ENCODE measurements at places on chromosomes 16 and 17.

GRCh38 chr16:49158029-49158642 lies 123.5 kb downstream of the CBLN1 start:
- peak; percentile 16 for DNase-seq

DNA sequence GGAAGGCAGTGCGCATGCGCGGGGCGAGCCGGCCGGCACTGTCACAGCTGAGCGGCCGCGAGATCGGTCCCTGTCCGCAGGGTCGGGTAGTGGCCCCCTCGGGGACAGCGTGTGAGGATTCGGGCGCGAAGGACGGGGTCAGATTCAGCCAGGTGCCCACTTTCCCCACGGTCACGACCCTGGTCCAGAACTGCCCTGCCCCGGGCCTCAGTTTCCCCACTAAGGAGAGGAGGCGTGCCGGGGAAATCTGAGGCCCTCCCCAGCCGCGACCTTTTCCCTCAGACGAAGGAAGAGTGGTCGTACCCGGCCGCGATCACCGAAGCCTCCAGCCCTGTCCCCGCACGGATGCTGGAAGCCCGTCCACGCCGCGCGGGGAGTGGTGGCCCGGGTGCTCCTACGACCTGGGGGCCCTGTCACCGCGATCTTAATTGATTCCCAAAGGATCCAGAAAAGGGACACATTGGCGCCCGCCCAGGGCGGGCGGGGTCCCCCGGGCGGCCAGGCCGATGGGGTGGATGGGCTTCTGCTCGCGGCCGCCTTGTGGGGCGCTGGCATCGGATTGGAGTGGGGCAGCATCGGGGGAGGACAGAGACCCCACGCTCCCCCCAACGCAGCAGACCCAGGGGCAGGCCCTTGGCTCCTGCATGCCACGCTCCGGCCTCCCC lies 57.7 kb downstream of the SRL start:
- no peak for DNase-seq

DNA sequence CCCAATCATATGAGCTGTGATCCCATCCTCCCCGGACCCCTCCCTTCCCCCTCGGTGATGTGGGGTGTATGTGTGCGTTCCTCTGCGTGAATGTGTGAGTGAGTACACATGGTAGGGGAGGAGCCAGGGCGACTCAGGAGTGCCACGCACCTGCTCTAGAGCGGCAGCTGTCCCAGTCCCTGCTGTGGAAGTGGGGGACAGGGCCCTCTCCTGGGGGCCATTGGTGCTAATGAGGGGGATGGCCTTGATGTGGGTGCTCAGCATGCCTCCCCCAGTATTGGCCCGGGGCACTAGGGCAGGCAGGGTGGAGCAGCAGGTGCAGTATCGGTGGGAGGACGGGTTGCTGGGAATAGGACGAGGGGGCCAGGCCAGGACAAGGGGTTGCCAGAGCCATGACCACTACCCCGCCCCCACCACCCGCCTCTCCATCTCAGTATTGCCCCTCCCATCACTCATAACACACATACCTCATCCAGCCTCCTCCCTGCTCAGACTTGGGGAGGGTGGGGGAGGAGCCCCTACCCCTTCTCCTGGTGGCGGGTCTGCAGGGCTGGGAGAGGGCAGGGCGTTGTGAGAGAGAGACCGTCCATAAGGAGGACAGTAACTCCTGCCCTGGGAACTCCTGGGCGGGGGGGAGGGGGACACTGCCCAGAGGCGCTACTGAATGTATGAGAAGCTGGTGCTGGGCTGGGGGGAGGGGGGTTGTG lies 8.5 kb downstream of the NR1D1 start:
- no peak for DNase-seq

- DNase-seq: no peak
These were observed 35.8 kb downstream of the PLCG2 start for GRCh38 chr16:81814751-81815428.

- DNase-seq: no peak
These were observed 38.5 kb downstream of the IGF2BP1 start for GRCh38 chr17:49035470-49036269.

DNA sequence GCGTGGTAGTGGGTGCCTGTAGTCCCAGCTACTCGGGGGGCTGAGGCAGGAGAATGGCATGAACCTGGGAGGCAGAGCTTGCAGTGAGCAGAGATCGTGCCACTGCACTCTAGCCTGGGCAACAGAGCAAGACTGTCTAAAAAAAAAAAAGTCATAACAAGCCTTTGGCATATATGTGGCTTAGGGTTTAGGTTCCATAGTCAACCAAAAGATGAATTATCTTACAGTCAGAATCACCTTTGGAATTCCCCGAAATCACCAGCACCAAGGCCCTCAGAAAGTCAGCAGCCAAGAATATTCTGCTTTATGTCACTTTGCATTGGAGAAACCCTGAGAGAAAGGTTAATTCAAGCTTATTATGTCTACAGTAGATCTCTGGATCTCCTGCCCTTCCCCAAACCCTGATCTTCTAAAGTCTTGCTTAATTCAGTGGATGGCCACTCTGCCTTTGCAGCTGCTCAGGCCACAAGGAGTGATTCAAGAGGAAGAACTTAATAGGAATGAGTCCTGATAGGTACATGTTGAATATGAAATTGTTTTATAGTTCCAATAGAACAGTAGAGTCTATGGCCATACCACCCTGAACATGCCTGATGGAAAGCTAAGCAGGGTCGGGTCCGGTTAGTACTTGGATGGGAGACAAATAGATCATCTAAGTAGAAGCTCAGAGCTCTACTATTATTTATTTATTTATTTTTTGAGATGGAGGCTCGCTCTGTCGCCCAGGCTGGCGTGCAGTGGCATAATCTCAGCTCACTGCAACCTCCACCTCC lies 196.0 kb upstream of the CACNG5 start:
- DNase-seq: no peak

DNA sequence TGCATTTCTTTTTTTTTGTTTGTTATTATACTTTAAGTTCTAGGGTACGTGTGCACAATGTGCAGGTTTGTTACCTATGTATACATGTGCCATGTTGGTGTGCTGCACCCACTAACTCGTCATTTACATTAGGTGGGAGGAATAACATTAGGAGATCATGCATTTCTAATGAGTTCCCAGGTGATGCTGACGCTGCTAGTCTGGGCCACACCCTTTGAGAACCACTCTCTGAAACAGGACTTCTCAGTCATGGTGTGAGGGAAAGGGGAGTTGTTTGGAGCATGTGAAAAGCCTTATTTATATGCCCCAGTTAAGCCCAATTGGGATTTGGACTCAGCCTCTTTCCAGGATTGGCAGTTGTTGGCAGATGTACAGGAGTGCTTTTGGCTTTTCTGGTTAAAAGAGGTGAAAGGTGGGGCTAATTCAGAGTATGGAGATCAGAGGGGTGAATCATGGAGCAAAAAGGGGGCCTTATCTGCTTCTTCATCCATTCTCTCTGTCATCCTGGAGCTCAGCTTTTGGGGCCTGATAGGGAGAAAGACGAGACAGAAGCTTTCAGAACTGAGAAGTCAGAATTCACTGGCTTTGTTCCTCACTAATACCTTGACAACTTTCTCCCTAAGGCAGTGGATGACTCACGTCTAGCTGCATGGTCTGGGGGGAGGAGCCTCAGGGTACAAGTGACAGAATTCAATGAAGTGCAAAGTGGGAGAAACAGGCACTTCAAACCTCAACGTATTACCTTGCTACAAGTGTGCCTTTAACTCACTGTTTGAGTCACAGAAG lies 180.0 kb upstream of the CACNG3 start:
- no peak for DNase-seq

DNA sequence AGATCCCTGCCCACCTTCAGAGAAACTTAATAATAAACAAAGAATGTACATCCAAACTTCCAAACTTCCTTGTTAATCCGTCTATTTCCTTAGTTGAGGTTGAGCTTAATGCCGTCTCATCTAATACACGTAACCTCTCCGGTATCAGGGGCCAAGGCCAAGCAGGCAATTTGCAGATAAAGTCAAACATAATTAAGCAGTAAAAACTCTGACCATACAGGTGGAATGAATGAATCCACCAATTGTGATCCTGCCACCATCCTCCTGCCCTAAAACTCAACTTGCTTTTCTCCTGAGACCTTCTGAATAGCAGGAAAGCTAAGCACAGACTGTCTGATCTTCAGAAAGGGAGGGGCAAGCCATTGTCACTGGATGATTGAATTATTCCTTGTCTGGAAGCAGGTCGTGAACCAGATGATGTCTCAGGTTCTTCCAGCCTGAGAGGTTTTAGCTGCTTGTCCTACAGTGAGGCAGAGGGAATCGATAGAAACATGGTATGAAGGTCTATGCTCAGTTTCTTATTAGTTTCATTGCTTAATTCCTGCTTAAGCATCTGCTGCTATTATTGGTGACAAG lies 1111.8 kb upstream of the EEF2KMT start:
- DNase-seq: no peak

- DNase-seq: no peak
These were observed 546 bp downstream of the SNN start for GRCh38 chr16:11668623-11669379.

DNA sequence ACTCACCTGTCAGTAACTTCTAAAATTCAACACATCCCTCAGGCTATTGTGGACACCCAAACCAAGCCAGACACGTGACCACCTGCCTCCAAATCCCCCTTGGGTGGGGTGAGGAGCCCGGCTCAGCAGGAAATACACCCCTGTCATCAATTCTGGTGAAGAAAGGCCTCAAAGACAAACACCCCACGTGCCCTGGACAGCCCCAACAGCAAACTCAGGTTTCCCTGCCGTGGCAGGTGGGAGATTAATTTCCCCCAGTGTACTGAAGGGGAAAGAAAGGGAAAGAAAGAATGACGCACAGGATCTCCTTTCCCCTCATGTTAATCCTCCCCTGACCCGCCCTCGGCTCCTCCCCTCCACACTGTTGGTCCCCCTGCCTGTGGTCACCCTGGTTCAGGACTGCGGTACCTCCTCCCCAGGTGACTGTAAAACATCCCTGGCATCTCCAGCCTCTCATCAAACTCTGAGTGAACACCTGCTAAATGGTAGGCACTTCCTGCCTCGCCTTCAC lies 98.3 kb downstream of the ZNF423 start:
- no peak for DNase-seq

- peak; percentile 94 for DNase-seq
These were observed 15.3 kb upstream of the SEC14L1 start for GRCh38 chr17:77125432-77125901.

DNA sequence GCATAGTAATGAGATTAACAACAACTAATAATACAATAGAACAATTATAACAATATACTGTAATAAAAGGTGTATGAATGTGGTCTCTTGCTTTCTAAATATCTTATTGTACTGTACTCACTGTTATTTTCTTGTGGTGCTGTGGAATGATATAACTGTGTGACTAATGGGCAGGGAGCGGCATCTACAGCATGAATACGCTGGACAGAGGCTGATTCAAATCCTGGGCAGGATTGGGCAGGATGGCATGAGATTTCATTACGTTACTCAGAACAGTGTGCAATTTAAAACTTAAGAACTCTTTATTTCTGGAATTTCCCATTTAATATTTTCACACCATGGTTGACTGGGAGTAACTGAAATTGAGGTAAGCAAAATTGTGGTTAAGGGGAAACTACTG lies 1239.8 kb upstream of the GOT2 start:
- no peak for DNase-seq

- DNase-seq: no peak
These were observed 8.0 kb downstream of the AHSP start for GRCh38 chr16:31535737-31536136.

GRCh38 chr16:68995011-68995504 lies 110.4 kb upstream of the HAS3 start:
- peak; percentile 24 for DNase-seq

- DNase-seq: no peak
These were observed 14.7 kb upstream of the TMEM220 start for GRCh38 chr17:10744501-10745000.

- DNase-seq: no peak
These were observed 23.5 kb downstream of the CACNG5 start for GRCh38 chr17:66858226-66859083.

Measured in HFF-Myc (cell line).